Stimulated activated naive B cell treated with anti-CD40 and anti-IgM and Interleukin-4, amounts not matched to agents 10 μg/mL and 1 μg/mL and 100 μg/mL, for 72 hours (primary cell): ENCODE measurements at places on chromosomes 5 and 9.

DNA sequence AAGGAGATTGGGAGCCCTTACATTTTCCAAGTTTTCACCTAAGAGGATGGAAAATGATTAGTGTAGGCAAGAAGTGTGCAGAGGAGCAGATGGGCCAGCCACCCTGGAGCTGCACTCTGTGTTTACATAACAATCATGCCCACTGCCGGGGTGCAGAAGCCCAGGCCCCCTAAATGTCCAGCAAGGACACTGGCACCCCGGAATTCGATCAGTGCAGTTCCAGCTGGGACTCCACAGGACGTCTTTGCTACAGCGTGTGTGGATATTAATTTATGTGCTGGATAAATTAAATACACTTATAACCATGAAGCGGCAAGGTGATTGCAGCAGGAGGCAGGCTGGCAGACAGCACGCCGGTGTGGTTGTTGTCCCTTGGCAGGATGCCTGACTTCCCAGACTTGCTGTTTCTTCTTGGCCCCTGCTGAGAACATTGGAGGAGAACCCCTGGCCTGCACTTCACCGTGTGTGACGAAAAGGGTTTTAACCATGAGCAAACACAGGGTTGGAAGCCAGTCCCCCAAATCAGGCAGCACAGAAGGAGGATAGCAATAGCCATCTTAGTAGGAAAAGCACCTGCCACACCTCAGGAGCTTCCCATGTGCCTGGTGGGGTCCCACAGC, 73.7 kb downstream of the GADD45G start:
- DNase-seq, result no peak

GRCh38 chr5:133347039-133347438, 265.3 kb downstream of the FSTL4 start:
- DNase-seq, result no peak

- peak; percentile 61 for DNase-seq
These were observed 38.6 kb upstream of the CEMIP2 start for GRCh38 chr9:71806901-71807307.

DNA sequence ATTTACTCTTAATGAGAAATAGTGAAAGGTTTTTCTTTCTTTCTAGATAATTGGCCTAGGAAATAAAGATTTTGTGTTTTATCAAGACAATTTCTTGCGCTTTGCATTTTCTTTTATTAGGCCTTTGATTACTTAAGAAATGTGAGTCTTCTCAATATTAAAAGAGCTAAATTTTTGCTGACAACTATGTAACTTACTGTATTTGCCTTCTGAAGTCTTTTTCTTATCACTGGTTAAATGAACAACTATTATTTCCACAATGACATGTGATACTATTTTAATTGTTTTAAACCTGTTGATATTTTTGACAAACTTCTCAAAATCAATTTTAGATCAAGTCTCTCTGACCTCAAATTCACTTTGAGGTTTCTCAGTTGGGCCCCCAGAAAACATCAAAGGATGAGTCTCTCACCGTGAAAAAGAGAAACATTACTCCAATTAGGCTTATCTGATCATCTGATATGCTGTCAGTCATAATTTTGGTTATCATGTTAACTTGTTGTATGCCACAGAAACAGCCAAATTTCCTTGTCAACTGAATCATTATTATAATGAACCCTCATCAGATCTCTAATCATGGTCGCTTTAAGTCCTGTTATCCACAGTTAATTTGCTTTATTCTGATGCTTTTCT, 48.8 kb downstream of the RAPGEF1 start:
- no peak for DNase-seq

- DNase-seq, result no peak
These were observed 6.3 kb downstream of the CRHBP start for GRCh38 chr5:76958991-76959767.

DNA sequence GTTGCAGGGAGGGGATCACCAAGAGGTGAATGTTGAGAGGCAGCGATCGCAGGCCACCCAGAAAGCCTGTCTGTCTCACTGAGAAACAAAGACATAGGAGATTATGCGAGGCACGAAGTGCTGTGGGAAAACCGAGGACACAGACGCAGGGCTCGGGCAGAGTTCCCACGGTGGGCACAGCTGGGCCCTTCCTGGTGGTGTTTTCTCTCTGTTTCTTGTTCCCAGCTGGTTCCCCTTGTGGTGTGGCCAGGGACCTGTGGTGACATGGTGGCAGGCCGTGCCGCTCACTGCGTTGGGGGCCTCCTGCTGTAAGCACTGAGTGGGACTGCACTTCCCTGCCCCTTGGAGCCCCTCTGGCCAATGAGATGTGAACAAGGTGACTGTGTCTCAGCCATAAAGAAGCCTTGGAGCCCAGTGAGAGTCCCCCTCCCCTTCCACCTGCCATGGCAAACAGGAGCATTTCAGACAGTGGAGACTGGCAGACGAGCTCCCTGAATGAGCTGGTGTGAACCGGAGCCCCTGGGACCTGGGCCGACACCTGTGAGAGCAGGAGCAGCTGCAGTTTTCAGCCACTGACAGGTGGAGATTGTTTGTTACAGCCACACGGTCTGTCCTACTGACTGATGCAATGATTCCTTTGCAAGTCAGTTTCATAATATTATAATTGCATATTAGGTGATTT, 13.2 kb upstream of the IRX4 start:
- no peak for DNase-seq

- DNase-seq, result peak; percentile 10
These were observed 5.8 kb upstream of the IFNA1 start for GRCh38 chr9:21434202-21435014.

DNA sequence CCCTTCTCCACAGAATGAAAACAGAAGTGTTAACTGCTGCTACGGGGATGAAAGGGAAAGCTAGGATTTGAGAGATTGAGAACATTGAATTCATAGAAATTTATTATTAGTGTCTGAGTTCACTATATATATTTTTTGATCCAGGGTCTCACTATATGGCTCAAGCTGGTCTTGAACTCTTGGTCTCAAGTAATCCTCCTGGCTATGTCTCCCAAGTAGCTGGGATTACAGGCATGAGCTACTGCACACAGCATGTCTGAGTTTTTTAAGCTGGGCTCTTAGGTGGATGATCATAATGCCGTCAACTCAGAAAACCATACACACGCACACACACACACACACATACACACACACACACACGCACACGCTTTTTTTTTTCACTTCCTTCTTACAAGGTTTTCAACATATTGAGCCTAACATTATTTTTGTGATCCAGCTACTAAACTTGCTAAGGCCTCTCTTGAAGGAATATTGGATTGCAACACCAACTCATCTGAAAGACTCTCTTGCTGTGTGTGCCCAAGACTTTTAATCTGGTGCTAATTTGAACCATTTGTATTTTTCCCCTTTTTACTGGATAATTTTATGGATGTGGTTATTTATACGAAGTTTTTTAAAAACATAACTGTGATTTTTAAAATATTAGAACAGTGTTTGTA, 1045.4 kb downstream of the DTWD2 start:
- DNase-seq, result no peak

DNA sequence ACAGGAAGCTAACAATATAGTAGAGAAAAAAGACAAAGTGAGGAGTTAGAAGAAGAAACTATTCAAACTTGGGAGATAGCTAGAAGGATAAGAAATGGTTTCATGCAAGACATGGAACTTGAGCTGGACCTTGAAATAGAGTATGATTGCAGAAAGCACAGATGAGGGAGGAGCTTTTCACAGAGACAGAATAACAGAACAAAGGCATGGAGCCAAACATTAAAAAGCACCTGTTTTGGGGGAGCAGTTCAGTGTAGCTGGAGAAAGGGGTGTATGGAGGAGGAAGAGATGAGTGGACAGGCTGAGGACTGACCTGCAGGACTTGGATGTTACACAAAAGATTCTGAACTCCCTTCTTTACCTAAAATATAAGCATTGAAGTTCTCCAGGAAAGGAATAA, 25.2 kb downstream of the DTWD2 start:
- no peak for DNase-seq

DNA sequence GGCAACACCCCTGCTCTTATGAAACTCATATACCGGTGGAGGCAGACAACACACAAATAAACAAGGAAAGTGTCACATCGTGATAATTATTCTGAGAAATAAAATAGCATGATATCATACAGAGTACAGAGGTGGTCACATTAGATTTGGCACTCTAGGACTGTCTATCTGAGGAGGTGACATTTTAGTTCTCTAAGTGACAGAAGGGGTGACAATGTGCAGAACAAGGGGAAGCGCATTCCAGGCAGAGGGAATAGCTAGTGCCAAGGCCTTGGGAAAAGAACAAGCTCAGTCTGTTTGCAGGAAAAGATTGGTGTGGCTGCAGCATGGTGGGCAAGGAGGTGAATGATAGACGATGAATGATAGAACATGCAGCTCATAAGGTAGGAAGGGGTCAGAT, 12.7 kb upstream of the IRF1 start:
- DNase-seq, result no peak

DNA sequence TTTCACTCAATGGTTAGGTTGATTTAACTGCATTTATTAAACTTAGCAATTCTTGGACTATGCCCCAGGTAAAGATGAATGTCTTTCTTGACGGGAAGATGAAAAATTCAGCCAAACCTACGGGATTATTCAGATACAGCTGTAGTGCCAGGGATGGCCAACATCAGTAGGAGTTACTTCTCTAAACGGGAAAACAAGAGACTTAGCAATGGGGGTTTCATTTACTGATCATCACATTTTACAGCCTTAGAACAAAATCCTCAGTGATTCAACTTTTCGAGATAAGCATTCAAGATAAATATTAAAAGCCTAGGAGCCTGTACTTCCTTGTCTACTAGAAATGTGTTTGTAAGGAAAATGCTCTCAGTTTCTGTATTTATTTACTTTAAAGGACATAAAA, 46.1 kb downstream of the S1PR3 start:
- DNase-seq, result no peak

GRCh38 chr5:25579111-25579510, 934.3 kb upstream of the CDH10 start:
- DNase-seq, result no peak

- DNase-seq, result no peak
These were observed 28.1 kb upstream of the PIK3R1 start for GRCh38 chr5:68187268-68188055.

DNA sequence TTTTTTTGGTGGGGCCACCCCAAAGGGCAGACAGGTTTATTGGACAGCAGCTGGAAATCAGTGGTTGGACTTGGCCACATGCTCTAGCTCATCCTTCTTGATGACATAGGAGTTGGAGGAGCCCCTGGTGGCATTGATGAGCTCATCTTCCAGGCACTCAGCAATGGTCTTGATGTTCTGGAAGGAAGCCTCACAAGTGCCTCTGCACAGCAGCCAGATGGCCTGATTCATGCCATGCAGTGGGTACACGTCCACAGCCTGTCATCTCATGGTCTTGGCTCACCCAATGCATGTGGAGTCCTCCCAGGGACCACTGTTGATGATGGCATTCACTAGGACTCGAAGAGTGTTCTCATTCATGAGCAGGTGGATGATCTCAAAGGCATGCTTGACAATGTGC, 11.3 kb upstream of the RCL1 start:
- DNase-seq, result no peak

- no peak for DNase-seq
These were observed 4.2 kb upstream of the FAM163B start for GRCh38 chr9:133613432-133613831.

DNA sequence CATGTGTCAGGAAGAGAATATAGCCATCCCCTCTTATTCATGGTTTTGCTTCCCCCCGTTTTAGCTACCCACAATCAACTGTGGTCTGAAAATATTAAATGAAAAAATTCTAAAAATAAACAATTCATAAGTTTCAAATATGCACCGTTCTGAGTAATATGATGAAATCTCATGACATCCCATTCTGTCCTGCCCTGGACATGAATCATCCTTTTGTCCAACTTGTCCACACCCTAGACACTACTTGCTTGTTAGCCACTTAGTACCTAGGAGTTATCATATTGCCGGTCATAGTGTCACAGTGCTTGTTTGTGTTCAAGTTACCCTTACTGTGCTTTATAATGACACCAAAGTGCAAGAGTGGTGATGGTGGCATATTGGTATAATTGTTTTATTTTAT, 113.5 kb downstream of the CAAP1 start:
- no peak for DNase-seq

DNA sequence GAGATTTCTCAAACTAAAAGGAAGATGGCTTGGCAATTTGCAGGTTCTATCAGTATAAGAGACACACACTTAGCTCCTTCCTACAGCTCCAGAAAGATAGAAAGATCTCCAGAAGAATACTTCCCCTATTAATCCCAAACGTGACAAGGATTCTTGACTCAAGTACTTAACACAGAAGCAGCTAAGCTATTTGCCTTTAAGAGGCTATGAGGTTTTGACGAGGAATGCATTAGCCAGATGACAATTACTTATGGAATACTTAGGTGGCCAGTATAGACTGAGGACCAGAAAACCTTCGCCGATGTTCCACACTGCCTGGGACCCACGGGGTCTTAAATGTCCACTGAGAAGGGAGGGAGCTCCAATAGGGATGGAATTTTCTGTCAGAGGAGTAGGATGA, 340.5 kb upstream of the KIF2A start:
- no peak for DNase-seq

GRCh38 chr5:119397518-119398380, 41.9 kb downstream of the TNFAIP8 start:
- DNase-seq, result peak; percentile 40

DNA sequence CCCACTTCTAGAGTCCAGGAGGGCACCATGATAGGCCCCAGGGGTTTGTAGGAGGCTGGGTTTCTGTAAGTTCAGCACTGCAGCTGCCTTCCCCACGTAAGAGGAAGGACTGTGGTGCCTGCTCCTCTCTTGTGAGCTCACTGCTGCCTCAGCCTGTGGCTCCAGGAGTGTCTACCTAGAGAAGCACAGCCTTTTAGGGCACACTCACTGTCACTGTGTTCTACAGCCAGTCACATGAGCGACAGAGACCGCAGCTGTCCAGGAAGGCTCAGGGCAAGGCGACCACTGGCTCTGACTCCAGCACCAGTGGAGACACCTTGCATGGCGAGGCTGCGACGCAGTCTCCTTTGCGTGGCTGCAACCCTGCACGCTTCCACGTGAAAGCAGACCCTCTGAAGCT, 72.8 kb downstream of the OTULIN start:
- DNase-seq, result no peak

DNA sequence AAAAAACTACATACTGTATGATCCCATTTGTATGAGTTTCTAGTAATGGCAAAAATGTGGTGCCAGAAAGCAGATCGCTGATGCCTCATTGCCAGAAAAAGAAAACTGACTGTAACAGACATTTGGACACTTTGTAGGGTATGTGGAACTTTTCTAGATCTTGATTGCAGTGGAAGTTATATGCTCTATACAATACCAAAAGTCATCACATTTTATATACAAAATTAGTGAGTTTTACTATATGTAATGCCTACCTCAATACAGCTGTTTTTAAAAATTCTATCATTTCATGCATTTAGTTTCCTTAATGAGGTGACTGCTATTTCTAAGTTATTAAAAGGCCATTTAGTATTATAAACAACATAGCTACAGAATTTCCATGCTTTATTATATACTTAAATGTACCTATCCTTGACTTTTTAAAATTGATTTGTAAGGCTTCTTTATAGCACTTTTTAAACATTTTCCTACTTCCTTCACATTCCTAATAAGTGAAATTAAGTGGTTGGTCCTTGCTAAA, 199.9 kb downstream of the CWC27 start:
- no peak for DNase-seq
